Brain pericyte (primary cell): ENCODE measurements at places on chromosomes 5 and 9.
A peak's percentile ranks its signal among the peaks of the same experiment; 100 is the strongest.

DNA sequence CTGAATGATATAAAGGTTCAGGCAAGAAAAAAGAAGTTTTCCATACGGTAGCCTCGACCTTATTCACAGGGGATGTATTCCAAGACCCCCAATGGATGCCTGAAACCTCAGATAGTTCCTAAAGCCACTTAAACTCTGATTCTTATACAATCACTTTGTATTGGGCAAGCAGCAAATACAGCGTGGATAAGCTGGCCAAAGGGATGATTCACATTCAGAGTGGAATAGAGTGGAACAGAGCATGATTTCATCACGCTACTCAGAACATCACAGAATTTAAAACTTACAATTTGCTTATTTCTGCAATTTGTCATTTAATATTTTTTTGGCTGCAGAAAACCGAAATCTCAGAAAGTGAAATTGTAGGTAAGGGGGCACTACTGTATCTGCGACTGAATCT is 40.5 kb upstream of the CDH18 start:
- DNase-seq = no peak

GRCh38 chr9:35414889-35415288 is 75.0 kb upstream of the RUSC2 start:
- DNase-seq = no peak

- DNase-seq = no peak
Measured at GRCh38 chr5:158369241-158369640, 510.3 kb upstream of the CLINT1 start.

DNA sequence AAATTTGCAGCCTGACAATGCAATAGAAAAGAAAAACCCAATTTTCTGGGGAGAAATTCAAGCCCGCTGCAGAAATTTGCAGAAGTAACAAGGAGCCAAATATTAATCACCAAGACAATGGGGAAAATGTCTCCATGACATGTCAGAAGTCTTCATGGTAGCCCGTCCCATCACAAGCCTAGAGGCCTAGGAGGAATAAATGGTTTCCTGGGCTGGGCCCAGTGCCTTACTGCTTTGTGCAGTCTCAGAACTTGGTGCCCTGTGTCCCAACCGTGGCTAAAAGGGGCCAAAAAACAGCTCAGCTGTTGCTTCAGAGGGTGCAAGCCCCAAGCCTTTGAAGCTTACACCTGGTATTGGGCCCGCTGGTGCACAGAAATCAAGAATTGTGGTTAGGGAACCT is 23.6 kb upstream of the EGFLAM start:
- DNase-seq = no peak

DNA sequence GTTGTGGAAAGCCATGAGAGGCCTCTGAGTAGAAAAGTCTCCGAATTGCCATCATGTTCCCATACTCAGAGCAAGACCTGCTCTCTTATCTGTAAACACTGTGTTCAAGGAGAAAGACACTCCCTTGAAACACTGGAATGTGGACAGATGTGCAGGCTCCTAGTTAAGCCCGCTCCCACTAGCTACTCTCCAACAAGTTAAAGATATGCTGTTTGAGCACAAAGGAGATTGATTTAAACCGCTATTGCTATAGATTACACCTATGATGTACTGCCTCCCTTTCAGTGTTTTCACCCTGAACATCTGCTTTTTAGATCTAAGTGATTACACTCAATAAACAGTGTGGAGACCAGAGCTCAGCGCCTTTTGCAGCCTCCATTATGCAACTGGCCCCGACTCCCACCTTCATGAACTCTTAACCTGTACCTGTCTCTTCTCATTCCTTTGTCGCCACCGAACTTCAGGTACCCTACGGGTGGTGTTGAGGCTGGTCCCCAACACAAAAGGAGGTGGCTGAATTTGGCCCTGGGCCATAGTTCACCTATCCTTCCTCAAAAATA is 47.5 kb downstream of the TMEM245 start:
- DNase-seq = no peak

DNA sequence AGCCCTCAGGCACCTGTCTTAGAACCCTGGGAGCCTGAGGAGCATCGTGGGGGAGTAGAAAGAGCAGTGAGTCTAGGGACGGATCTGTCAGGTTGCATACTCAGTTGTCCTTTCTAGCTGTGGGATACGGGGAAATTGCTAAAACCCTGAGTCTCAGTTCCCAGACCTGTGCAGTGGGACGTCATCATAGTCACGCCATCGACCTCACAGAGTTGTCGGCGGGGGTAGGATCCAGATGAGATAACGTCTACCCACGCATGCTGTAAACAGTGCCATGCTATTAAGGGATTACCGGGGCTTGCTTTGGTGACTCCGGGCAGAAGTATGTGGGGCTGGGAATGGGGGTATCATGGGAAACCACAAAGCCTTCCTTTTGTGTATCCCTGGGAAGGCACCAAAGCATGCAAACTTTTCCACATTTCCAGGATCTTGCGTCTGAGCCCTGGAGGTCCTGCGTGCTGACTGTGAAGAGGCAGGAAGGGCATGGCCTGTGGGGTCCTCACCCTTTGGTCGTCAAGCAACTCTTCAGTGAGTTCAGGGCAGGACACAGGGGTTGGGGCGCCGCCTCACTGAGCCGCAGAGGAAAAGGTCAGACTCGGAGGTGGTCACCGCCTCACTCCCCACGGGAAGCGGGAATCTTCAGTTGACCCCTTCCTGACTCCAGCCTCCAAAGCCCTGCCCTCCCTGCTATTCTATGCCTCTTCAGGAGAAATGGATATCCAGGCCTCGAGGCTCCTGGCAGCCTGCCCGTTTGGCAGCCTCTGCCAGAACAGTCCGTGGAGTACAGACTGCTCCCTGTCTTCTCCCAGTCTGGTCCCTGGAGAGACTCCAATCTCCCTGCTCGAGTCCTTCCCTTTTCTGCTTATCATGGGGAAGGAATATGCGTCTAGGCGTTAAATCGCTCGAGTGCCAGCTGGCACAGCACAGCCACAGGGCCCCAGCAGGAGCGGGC is 186.8 kb upstream of the KLF9 start:
- peak; percentile 93 for DNase-seq

DNA sequence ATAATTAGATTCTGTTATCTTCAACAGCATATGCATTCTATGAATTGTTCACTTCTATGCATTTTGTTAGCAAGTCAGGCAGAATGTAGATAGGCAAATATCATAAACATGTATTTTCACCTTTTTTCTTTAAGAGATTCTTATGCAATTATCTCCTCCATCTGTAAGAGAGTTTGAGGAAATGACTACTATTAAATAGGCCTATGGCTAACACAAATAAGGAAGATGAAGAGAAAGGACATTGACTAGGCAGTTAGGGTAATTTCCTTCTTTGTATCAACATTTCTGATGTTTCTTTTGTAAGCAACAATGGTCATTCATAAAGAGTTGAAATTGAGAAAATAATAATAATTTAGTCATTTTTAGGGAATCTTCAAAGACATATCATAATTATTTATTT is 145.2 kb upstream of the CDH12 start:
- no peak for DNase-seq

GRCh38 chr9:38373679-38374078 is 18.8 kb upstream of the ALDH1B1 start:
- no peak for DNase-seq

DNA sequence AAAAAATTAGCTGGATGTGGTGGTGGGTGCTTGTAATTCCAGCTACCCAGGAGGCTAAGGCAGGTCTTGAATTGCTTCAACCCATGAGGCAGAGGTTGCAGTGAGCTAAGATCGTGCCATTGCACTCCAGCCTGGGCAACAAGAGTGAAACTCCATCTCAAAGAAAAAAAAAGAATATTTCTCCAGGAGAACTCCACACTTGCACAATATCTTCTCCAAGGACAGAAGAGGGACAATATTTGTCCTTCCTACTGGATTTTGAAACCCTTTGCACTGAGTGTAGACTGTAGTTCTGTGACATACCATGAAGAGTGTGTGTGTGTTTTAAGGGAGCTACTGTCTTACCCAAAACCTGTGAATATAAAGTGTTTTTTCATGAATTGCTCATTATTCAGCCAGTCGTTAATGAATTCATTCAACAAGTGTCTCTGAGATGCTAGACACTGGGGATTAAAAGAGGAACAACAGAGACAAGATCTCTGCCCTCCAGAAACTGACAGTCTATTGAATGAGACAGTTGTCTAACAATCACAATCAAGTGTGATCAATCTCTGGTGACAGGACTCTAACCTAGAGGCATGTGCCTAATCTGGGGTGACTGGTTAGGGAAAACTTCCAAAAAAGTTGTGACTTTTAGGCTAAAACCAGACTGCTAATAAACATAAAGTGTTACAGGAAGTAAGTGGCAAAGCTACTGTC is 9.8 kb upstream of the UBE2D2 start:
- no peak for DNase-seq

DNA sequence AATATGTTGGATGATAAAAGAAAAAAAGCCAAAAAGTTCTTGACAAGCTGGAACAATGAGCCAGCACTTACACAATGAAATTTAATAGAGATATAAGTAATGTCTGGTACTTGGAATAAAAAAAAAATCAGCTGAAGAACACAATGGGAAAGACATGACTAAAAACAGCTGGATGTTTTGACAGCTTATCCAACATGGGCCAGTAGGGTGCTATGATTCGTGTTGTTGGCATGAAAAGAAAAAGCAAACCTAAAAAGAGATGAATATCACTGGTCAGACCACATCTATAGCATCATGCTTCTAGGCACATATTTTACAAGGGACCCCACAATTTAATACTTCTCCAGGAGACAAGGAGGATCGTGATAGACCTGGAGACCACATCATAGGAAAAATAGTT is 175.3 kb downstream of the ARL15 start:
- peak; percentile 5 for DNase-seq

DNA sequence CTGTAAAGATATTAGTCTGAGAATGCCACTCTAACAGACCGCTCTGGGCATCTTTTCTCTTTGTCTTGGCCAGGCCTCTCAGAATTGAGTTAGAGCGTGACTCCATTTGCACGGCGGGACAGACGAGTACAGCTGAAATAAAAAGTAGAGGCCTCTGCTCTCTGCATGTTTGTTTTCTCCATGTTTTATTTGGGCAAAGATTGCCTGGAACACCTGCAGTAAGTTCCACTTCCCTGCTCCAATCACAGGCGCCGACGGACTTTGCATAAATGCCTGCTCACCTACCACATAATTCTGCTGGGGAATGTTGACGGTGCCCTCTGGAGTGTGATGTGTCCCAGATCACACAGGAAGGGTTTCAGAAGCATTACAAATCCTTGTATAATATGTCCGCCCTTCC is 10.6 kb downstream of the SPOCK1 start:
- DNase-seq = no peak

DNA sequence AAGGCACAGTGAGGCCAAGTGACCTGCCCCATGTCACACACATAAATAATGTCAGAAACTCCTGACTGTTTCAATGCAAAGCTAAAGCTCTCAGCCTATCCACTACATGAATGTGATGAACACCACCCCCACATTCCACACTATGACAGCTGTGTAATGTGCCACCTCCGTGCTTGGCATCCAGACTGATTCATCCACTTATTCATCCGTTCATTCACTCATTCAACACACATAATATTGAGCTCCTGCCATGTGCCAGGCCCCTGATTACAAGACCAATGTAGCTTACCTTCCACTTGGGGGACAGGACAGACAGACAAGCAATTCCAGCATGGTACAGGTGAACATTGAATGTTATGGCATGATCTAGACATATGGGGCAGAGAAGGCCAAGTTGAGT is 46.2 kb upstream of the FABP6 start:
- no peak for DNase-seq

- DNase-seq = no peak
Measured at GRCh38 chr5:172785429-172786088, 14.6 kb upstream of the DUSP1 start.

GRCh38 chr5:138110266-138110963 is 26.6 kb downstream of the WNT8A start:
- DNase-seq = no peak

DNA sequence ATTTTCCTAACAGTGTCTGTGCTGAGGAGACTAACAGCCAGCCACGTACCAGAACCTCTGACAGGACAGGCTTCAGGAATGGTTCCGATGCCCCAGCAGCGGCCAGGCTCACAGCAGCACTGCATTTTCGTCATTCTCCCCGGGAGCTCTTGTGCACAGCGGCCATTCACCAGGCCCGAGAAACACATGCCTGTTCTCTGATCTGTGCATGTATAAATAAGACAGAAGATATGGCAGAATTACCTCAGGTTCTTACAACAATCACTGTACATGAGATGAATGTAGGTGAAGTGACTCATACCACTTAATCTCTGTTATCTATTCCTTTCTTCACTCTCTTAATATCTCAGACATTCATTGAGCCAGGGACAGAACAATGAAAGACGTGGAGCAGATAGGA is 143.0 kb downstream of the FBN2 start:
- no peak for DNase-seq

GRCh38 chr9:84103651-84104377 is 123.2 kb downstream of the RMI1 start:
- DNase-seq = no peak

DNA sequence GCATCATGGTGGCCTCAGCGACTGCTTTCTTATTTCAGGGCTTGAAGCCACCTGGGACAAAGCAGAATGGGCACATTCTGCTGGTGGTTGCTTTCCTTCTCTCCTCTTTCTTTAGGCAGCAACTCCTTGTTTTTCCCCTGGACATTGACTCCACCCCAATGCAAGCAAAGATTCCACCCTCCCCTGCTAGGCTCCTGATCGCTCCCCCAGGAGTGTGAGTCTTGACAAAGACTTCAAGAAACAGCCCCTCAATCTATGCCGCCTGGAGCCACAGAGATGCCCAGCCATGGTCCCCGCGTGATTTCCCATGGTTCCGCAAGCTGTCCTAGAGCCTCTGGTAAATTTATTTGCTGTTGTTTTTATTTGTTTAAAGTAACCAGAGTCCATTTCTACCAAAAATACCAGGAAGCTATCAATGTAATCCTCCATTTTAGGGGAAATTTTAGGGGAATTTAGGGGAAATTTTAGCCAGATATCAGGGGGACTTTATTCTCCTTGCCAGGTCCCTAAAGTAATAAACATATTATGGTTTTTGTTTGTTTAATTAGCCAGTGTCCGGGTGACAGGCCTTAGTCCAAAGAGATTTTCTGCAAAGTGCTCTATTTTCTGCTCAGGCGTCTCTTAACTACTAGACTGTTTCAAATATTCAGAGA is 2.3 kb downstream of the KCNMB1 start:
- DNase-seq = no peak
